ENCODE measurements at places on chromosomes 11 and 22.

DNA sequence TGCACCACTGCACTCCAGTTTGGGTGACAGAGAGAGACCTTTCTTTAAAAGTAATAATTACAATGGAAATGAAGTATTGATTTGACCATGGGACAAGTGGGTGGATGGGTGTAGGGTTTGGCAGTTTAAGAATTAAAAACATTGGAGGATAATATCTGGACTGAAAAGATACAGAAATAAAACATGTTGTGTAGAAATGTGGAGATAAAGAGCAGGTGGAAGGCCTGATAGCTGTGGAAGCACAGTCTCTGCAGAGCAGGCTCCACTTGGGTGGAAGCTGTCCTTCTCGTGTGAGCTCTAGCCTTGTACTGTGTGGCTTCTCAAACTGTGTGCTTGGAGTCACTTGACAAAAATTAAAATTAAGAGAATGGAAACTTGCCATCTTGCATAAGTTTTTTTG, 25.6 kb downstream of the APLP2 start:
- no peak for DNase-seq

GRCh38 chr11:122933416-122933815, 48.2 kb downstream of the BSX start:
- no peak for DNase-seq

- no peak for DNase-seq
Measured at GRCh38 chr22:41458161-41458728, 10.2 kb downstream of the PHF5A start.

DNA sequence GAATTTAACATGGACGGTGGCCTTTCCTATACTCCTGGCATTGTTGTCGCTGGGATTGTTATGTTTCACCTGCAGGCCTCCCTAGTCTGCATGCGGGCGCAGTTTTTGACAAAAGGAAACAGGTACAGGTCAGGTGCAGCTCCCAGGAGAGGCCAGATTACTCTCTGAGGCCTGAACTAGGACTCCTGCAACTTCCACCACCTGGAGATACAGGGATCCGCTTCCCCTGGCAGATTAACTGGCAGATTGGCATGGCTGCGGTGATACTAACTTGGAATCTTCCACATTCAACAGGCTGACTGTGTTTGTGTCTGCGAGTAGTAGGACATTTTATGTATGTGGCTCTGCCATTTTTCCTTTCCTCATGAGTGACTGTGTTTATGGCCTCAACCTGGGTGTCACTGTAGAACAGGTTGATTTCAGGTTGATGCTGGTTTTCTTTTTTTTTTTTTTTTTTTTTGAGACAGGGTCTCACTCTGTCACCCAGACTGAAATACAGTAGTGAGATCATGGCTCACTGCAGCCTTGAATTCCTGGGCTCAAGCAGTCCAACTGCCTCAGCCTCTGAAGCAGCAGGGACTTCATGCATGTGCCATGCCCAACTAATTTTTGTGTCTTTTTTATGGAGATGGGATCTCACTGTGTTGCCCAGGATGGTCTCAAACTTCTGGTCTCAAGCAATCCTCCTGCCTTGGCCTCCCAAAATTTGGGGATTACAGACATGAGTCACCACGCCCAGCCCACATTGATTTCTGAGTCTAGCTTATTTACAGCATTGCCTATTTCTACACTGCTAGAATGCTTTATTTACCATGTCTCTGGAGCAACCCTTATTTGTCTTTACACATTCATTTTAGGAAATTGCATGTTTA, 1.7 kb upstream of the USP28 start:
- DNase-seq: no peak

GRCh38 chr11:68038718-68039525, at the start of gene TCIRG1:
Gene TCIRG1, plus strand, starts transcription at chr11:68039025. Its CDS starts 2,247 bp downstream, at chr11:68041272.
- DNase-seq: peak; percentile 52

DNA sequence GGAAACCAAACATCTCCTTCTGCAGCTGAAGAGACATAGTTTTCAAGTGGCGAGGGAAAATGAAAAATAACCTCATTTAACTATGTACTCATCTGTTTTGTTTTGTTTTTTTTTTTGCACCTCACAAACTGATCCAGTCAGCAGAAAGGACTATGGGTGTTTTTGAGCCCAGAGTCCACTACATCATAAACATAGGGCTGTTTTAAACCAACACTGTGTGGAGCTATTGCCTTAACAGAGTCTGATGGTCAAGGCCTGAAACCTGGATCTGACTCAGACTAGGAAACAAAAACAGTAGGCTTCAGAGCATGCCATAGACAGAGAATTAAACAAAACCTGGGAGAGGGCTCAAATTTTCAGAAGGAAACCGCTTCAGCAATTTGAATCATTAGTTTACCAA, 99.3 kb upstream of the FSHB start:
- no peak for DNase-seq

GRCh38 chr11:85825616-85826015, 14.7 kb upstream of the SYTL2 start:
- DNase-seq: no peak

GRCh38 chr11:129402206-129403171, 26.8 kb downstream of the BARX2 start:
- DNase-seq: no peak

- DNase-seq: no peak
Measured at GRCh38 chr22:19942157-19943081, 801 bp upstream of the TXNRD2 start.

GRCh38 chr11:10443152-10443551, 11.9 kb upstream of the AMPD3 start:
- no peak for DNase-seq

DNA sequence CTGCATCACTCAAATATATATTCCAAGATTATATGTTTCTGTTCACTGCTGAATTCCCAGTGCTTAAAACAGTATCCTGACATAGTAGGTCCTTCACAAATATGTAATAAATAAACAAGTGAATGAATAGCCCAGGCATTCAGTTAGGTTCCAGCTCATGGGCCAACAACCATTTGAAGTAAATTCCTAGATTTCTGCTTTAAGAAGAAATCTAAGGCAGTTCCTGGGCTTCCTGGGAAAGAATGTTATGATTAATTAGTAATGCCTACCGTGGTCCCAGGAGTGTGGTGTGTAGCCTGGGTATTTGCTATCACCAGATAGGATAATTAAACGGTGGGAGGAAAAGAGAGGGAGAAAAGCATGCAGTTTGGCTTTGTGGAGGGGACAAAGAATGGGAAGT, 576.8 kb downstream of the SOX6 start:
- no peak for DNase-seq

GRCh38 chr11:68525930-68526329, 65.4 kb downstream of the PPP6R3 start:
- DNase-seq: no peak

- DNase-seq: no peak
Measured at GRCh38 chr11:43503417-43503816, 144.7 kb downstream of the TTC17 start.

DNA sequence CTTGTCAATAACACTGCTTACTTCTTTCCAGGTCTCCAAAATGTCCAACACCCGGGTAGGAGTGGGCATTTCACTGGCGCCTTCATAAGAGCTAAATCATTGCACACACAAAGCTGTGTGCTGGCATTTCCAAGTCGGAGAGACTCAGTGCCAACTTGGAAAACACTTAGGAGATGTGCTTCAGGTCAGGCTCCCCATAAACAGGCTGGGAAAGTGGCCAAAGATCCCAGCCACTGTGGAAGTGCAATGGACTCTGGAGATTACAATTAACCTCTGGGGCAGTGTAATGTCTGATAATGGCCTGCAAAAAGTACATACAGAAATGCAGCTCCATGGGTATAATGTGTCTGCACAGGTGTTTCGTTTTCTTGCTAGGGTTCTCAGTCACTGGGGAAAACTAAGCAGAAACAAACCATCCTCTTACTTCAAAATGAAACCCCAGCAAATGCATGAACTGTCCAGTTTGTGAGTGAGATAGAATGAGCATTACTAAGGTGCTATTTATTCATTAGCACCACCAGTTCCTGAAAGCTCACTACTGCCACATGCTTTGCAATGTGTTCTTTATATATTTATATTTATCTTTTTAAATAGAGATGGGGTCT, 79.0 kb downstream of the ABTB2 start:
- DNase-seq: no peak

GRCh38 chr11:9600644-9601036, 27.2 kb downstream of the WEE1 start:
- no peak for DNase-seq

- no peak for DNase-seq
Measured at GRCh38 chr11:134120143-134120850, 51.4 kb downstream of the JAM3 start.

DNA sequence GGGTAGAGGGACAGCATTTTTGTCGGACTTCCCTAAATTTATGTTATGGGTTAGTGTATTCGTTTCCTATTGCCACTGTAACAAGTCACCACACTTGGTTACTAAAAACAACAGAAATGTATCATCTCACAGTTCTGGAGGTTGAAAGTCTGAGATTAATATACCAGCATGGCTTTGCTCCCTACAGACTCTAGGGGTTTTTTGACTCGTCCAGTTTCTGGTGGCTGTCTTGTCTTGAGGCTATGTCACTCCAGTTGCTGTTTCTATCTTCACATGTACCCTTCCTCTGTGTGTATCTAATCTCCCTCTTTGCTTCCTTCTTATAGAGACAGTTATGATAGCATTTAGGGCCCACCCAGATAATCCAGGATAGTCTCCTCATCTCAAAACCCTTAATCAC, 9.1 kb upstream of the CCDC179 start:
- DNase-seq: no peak

DNA sequence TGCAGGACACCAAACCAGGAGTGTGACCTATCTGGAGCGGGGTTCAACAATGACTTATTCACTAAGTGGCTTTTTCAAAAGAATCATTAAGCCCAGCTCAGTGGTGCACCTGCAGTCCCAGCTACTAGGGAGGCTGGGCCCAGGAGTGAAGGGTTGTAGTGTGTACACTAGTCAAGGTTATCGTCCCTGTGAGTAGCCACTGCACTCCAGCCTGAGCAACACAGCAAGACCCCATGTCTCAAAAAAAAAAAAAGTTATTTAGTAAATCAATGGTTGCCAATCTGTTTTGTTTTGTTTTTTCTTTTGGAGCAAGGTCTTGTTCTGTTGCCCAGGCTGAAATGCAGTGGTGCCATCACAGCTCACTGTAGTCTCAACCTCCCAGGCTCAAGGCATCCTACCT, 7.9 kb downstream of the RHOG start:
- no peak for DNase-seq

GRCh38 chr22:22423681-22424080, 84.9 kb downstream of the ZNF280B start:
- no peak for DNase-seq

DNA sequence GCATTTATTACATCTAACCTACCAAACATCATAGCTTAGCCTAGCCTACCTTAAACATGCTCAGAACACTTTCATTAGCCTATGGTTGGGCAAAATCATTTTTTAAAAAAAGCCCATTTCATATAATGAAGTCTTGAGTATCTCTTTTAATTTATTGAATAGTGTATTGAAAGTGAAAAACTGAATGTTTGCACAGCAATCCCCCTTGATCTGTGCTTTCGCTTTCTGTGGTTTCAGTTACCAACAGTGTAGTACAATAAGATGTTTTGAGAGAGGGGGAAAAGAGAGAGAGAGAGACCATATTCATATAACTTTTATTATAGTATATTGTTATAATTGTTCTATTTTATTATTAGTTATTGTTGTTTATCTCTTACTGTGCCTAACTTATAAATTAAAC, 8.4 kb upstream of the MAP6 start:
- no peak for DNase-seq

GRCh38 chr11:35647421-35648093, 15.0 kb upstream of the TRIM44 start:
- no peak for DNase-seq

GRCh38 chr22:28024422-28024888, 105.4 kb upstream of the PITPNB start:
- DNase-seq: no peak

DNA sequence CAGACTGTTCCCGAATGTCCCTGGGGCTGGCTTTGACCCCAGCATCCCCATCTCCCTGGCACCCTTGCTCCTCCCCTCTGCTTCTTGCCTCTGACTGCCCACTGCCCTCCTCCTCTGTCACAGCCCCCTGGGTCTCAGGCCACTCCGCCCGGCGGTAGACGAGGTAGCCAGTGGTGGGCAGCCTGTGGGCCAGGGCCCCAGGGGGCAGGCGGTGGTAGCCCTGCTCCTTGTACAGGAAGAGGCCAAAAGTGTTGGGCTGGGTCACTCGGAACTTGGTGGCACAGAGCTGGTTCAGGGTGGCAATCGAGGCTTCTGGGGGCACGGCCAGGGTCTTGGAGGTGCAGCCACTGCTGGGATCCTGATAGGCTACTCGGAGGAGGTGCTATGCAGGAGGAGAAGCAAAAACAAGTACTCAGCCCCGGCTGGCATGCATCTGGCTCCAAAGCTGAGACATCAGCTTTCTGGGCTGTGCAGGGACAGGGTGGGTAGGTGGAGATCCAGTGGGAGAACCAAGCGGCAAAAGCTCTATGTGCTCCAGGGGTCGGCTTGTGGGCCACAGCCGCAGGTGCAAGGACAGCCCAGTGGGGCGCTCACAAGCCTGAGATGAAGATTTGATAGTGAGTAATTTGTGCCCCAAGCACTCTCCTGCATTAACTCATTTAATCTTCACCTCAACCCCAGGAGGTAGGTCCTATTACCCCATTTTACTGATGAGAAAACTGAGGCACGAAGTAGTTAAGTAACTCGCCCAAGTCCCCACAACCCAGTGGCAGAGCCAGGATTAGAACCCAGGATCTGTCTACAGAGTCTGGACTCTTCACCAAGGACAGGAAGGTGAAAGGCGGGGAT, 3.6 kb downstream of the RIN1 start:
- no peak for DNase-seq

DNA sequence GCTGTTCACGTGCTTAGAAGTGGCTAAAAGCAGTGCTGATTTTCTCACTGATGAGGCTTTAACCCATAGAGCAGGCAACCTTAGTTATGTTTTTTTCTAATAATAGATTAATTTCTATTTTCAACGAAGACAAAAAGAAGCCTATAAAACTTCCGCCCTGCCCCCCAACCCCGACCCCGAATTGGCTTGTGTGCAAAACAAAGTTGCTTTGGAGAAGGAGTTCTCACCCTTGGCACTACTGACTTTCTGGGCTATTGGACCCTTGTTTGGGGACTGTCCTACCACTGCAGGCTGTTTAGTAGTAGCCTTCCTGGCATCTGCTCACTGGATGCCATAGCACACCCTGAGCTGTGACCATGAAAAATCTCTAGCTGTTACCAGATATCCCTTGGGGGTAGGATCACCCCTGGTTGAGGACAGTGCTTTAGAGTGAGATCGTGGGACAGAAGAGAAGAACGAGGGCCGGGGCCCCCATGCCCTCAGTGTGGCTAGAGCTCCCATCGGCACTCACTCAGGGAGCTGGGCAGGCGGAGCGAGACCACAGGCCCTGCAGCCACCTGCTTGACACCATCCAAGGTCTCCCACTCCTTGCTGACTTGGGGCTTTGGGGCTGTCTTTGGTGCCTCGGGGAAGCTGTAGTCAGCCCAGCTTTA, 16.9 kb downstream of the SLC37A2 start:
- DNase-seq: no peak

GRCh38 chr22:50010676-50011446, 1.7 kb downstream of the IL17REL start:
- DNase-seq: peak; percentile 58

- no peak for DNase-seq
Measured at GRCh38 chr11:128587415-128587814, at the start of gene ETS1. Gene ETS1, minus strand, starts transcription at chr11:128587558. Its CDS starts 14,428 bp downstream, at chr11:128573130.
